ENCODE measurements at places on chromosomes 1 and 21.

DNA sequence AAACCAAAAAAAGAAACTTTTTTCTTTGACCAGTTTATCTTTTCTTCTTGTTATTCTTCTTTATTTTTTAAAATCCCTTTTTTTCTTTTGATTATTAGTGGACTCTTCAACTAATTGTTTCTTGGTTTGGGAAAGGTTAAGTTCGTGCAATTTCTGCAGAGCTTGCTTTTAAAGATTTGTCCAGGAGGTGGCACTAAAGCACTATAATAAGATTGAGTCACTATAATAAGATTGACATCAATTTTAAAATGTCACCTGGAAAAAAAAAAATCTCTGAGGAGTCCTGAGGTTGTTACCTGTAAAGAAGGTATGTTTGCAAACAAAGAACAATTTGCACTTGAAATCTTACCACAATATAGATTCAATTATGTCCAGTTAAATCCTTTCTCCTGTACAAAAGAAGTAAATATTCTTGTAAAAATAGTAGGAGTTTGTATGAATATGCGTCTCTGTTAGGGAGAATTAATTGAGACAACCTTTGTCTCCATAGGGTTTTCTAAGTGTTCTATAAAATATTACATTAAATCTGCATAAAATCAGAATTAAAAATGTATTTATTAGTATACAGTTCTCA lies 166.7 kb downstream of the ADGRL4 start:
- no peak for DNase-seq

- no peak for DNase-seq
Observed at GRCh38 chr21:46210378-46211136, 18.0 kb downstream of the LSS start.

GRCh38 chr1:81682490-81682889 lies 118.2 kb upstream of the ADGRL2 start:
- DNase-seq = no peak

DNA sequence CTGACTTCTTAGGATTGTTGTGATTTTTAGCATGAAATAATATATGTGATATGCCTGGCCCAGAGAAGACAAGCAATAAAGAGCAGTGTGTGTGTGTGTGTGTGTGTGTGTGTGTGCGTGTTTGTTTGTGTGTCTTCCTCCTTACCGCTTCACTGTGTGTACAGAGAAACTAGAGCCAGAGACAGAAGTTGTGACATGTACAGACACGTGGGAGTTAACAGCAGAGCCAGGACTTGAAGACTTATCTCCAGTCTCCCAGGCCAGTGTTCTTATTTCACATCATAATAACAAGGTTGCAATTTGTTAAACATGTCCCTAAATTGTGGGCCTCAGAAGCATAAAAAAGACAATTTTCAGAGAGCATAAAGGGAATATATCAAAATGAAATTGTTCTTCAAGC lies 192.0 kb upstream of the JUN start:
- no peak for DNase-seq

GRCh38 chr1:201153474-201154388 lies 543 bp downstream of the TMEM9 start:
- no peak for DNase-seq

DNA sequence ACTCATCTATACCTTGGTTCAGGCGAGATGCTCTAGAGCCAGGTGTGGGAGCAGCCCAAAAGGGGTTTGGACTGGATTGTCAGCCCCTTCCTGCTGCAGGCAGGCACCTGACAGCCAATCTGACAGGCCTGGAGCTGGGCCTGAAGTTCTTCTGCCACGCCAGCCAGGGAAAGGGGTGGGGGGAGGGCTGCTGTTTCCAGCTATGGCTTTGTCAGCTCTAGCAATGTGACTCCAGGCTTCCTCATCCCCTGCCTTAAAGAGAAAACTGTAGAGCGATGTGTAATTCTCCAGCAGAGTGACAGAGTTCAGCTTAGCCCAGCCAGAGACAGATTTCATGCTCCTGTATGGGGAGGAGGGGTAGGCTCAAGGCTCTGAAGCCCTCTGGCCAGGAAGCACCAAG lies 30.3 kb downstream of the WNT4 start:
- no peak for DNase-seq

- DNase-seq = no peak
Observed at GRCh38 chr1:68115308-68115707, 64.9 kb upstream of the DIRAS3 start.

- DNase-seq = no peak
Observed at GRCh38 chr1:243924588-243925349, 74.7 kb upstream of the AKT3 start.

GRCh38 chr21:38857152-38857825 lies 51.6 kb downstream of the ETS2 start:
- DNase-seq = no peak

GRCh38 chr1:236865818-236866155 lies 70.7 kb downstream of the MTR start:
- no peak for DNase-seq

DNA sequence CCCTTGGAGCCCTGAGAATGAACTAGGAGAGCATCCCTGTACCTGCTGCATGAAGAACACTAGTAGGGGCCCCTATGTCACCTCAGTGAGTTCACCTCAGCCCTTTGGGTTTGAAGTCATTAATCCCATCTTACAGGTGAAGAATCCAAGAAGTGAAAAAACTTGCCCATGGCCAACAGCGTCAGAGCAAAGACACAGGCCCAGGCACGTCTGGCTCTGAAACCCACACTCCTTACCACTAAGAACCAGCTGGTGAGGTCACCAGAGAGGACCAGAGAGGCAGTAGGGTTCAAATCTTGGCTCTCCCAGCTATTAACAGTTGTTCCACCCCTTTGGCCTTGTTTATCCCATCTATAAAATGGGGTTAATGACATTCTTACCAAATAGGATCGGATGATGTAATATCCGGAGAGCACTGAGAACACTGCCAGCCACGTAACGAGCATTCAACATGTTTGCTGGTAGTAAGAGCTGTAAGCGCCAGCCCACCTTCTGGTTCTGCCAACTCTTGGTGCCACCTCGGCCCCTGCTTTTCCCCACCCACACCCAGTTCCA lies 8.8 kb downstream of the MATN1 start:
- DNase-seq = no peak

DNA sequence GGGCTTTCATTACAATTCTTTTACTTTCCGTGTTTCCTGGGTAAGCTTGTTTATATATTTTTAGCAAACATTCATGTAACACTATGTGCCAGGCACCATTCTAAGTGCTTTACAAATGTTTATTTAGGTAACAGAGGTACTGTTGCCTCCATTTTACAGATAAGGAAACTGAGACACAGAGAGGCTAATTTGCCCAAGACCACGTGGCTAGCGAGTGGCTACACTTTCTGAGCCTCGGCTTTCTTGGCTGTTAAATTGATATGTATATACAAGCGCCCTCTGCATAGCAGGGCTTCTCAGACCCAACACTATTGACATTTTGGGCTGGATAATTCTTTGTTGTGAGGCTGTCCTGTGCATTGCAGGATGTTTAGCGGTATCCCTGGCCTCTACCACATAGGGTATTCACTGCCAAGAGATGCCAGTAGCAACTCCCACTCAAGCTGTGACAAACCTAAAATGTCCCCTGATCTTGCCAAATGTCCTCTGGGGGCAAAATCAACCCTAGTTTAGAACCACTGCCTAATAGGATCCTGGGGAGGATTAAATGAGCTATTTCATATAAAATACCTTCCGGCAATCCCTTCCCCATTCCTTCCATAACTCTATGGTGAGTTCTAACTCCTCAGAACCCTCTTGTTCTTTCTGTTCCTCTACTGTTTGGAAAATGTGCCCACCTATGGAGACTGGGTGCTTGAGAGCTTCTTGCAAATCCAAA lies 17.2 kb upstream of the ID3 start:
- no peak for DNase-seq

DNA sequence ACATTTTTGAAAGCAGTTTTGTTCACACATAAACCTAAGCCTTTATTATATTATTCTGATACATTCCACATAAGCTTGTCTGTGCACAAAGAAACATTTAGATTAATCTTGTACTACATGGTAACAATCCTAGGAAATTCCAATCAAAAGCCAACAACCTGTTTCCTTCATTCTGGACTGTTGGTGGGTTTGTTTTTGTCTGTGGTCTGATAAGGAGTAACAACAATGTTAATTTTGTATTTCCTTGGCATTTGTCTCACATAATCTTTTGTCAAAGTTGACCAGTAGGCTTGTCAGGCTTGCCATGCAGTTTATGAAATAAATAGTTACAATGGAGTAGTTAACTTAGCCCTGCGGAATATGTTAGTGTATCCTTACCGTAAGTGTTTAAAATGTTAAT lies 183.3 kb downstream of the DHRS3 start:
- no peak for DNase-seq

GRCh38 chr1:150981805-150982712 lies at the start of gene ANXA9:
TSS of gene ANXA9 (plus strand) at chr1:150982292. CDS start at chr1:150983106, 814 bp downstream.
- DNase-seq = no peak

DNA sequence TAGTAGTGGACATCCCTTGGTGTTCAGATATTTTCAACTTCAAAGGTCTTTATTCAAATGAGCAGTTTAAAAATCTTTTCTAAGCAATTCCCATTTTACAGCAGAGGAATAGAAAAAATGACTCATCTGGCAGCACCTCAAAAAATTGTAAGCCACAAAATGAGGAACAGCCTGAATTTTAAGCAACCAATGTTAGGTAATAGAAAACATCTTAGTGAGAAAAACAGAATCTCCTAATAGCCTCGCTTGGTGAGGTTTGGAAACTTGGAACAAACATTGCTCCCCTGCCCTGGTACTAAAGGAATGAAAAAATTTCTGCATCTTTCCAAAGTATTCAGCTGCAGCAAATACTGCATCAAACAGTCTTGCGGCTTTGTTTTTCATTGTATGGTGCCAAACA lies 264.4 kb downstream of the NTNG1 start:
- no peak for DNase-seq

DNA sequence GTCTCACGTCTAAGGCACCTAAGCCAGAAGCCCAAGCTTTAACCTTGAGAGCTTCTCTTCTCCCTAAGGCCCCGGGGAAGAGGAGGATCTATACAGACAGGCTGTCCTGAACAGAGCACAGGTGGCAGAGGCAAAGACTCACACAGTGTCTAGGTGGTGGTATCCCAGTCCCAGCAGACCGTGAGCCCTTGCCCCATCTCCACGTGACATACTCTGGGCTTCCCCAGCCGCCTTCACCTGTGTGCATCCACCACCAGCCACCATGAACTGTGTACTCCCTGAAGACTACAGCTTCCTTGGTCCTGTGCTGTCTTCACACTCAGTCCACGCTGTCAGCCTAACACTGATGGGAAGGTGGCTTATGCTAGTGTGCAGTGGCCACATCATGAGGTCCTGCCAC lies 31.7 kb downstream of the SZT2 start:
- DNase-seq = no peak

DNA sequence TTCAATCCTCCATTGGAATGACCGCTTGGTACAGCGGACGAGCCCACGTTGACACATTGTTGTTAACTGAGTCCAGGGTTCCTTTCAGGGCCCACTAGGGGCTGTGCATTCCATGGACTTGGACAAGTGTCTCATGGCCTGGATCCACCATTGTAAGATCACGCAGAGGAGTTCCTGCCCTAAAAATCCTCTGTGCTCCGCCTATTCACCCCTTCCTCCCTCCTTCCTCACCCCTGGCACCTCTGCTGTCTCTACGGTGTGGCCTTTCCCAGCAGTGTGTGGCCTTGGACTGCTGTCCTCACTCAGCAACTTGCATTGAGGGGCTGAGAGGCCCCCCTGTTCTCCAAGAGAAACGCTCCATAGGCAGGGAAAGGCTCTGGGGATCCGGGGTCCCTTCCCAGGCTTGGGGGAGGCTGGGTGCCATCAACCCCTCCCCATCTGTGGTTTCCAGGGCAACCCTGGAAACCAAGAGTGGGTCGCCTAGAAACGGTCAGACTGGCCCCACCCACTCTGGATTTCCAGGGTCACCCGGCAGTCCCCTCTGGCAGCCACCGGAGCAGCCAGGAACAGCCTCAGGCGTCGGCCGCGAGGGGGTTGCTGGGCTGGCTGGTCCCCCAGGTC lies 50.9 kb downstream of the MEGF6 start:
- no peak for DNase-seq

DNA sequence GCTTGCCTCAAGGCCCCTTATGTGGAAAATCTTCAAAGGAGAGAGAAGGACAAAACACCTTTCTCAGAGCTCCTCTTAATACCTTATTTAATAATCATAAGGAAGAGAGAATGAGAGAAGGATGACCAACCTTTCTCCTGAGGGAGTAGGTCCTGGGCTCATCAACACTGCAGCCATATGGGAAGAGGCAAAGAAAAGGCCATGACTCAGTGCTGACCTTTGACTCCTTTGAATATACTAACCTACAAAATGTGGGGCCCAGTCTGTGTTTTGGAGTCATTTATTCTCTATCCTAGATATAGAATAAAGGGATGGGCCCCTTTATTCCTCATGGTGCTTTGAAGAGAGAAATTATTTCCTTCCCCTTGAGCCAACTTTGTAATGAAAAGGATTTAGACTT lies 38.3 kb downstream of the CAMSAP2 start:
- no peak for DNase-seq

GRCh38 chr1:27979151-27979858 lies 19.5 kb downstream of the XKR8 start:
- DNase-seq = no peak

DNA sequence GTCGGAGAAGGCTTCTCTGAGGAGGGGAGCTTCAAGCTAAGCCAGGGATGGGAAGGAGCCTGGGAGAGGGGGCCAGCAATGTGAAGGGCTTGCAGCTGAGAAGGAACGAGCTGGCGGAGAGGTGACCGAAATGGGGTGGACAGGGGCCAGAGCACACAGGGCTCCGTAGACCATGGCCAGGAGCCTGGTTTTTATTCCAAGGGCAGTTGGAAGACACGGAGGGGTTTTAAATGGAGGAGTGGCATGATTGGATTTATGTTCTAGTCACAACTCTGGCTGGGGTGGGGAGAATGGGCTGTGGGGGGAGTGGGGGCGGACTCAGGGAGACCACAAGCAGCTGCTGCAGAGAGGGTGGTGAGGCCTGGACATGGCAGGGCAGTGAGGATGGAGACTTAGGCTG lies 5.1 kb upstream of the EPS8L3 start:
- no peak for DNase-seq

DNA sequence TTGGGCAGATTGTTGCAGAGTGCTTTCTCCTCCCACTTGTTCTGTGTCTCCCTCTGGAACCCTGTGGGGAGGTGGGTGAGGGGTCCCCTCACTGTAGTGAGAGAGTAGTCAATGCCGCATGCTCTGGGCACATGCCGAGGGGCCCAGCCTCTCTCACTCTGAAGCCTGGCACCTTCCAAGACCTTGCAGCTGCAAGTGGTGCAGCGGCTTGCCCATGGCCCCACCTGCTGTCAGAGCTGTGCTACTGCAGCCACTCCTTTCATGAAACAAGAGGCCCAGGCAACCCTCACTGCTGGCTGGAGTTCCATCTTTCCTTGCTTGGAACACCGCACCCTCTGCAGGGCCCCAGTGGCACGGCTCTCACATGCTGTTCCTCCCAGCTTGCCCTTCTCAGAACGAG lies 58.4 kb upstream of the COL6A1 start:
- peak; percentile 80 for DNase-seq

DNA sequence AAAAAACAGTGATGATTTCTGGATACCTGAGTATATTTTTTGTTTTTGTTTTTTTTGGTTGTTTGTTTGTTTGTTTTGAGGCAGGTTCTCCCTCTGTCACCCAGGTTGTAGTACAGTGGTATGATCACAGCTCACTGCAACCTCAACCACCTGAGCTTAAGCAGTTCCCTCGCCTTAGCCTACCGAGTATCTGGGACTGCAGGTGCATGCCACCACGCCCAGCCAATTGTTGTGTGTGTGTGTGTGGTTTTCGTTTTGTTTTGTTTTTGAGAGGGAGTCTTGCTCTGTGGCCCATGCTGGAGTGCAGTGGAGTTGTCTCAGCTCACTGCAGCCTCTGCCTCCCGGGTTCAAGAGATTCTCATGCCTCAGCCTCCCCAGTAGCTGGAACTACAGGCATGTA lies 55.3 kb upstream of the RCC1 start:
- no peak for DNase-seq

Data from natural killer cell (primary cell).